HT1080 (cell line): ENCODE measurements at places on chromosomes 7 and 10. TPM values are rescaled to one million over a fixed set of nuclear protein-coding genes. Genes with fewer than 3 reads are reported as not detected.
A peak's percentile ranks its signal among the peaks of the same experiment; 100 is the strongest.

Gene ACTL6B
- total RNA-seq, result not detected in 2 replicates

Gene UTF1
- total RNA-seq, result not detected in 2 replicates

Gene SPDYE8
- not detected in 2 replicates for total RNA-seq

Gene CYP2C8
- total RNA-seq, result not detected in 2 replicates

Gene CNPY1
- not detected in 2 replicates for total RNA-seq

Gene PCLO
- total RNA-seq, result 1.4 and 2.2 TPM in 2 replicates

Gene OR2A42
- total RNA-seq, result not detected in 2 replicates

Gene MICU1
- 28.9 and 34.4 TPM in 2 replicates for total RNA-seq

Gene PAPSS2
- total RNA-seq, result 16.6 and 20.9 TPM in 2 replicates

GRCh38 chr7:25858525-25859411, 293.2 kb upstream of the NFE2L3 start:
- no peak for DNase-seq

GRCh38 chr7:26543340-26543739, 251.7 kb downstream of the SNX10 start:
- DNase-seq, result no peak

- no peak for DNase-seq
These were observed 456.4 kb upstream of the PFKP start for GRCh38 chr10:2610946-2611345.

DNA sequence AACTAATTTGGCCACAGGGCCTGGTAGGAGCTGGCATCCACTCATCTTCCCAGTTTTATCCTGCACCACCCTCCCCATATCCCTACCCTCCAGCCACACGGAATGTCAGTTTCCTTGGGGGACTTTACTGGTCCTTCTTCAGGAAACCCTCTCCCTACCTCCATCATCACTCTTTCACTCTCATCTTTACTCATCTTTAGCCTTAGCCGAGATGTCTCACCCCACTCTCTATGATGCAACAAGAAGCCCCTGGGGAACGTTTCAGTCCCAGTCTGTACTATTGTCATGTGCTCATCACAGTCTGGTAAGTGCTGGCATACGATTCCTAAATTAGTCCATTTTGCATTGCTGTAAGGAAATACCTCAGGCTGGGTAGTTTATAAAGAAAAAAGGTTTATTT, 34.9 kb upstream of the TMEM248 start:
- no peak for DNase-seq

DNA sequence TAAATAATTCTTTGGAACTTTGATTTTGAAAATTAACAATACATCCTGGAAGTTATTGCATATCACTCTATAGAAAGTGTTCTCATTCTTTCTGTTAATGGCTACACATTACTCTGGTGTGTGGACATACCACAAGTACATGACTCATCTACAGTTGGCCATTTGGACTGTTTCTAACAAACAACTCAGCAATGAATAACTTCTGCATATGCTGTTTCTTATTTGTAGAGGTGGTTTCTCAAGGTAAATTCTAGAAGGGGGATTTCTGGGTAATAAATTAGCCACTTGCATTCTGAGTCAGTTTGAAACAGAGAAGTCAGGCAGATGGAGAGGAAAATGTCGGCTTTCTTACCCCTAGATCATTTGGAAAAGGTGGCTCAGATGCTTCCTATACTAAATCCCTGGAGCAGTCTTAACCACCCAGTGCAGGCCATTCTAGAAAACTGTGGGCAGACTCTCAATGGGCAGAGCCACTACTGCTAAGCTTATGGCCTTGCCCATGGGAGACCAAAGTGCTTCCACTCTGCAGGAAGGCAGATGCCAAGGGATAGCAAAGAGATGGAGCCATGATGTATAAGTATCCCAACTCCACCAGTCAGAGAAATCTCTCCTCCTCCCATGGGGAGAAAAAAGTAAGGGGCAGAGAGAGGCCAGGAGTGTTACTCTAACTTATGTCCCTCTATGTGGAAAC, 194.0 kb upstream of the PLPP4 start:
- DNase-seq, result peak; percentile 55

DNA sequence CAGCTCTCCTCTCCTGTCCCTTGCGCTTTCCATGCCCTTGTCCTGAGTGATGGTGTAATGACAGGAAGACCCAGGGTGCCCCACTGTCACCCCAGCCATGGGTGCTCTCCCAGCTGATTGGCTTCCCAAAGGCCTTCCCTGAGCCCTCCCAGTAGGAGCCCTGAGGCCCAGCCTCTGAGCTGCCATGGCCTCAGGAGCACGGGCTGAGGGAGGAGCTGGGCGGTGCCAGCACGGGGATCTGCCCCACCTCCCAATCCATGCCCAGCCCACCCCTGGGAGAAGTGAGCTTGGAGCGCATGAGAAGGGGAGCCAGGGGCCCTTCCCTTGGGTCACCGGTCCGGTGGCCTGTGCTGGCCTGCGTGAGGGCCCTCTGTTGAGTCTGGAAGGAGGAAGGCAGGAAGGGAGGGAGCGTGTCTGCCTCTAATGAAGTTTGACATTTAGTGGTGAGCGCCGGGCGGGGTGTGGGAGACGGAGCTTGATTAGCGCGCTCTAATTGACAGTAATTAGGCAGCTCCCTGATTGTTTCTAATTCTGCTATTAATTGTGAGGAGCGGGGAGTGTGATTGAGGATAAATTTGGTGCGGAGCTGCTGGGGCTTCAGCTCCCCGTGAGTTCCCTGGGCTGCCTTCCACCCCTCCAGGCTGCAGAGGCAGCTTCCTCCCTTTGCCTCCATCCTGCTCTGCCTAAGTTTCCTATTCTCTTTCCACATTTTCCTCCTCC, 28.3 kb downstream of the GBX1 start:
- DNase-seq, result no peak

DNA sequence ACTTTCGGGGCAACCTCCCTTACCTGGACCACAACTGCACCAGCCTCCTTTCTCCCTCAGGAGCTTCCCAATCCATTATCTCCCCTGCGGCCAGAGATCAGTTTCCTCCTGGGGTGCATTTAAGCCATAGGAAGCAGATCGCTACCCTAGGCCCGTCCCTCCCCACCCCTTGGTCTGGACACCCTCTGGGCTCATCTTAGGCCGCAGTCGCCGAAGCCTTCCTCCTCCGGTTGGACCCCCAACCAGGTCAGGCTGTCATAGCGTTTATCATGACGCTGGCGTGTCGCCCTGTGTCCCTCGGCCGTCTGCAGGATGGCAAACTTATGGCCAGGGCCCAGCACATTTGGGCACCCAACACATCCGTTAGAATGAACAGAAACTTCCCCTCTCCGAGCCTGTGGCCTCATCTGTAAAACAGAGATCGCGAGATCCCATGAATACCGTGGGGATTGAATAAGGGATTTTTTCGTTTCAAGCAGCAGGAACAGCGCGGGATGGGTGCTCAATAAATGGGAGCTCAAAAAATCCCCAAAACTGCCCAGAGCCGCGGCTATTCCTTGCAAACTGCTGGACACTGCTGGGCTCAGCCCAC, 669 bp upstream of the AP5Z1 start:
- no peak for DNase-seq

GRCh38 chr10:51574248-51575048, 124.9 kb downstream of the CSTF2T start:
- no peak for DNase-seq

GRCh38 chr10:42973870-42974692, 102.8 kb upstream of the RET start:
- no peak for DNase-seq

GRCh38 chr10:42987121-42987541, 89.7 kb upstream of the RET start:
- no peak for DNase-seq

- DNase-seq, result no peak
These were observed 1.8 kb downstream of the UFSP1 start for GRCh38 chr7:100887516-100888290.

- no peak for DNase-seq
These were observed 17.3 kb upstream of the EVX1 start for GRCh38 chr7:27224983-27225934.

DNA sequence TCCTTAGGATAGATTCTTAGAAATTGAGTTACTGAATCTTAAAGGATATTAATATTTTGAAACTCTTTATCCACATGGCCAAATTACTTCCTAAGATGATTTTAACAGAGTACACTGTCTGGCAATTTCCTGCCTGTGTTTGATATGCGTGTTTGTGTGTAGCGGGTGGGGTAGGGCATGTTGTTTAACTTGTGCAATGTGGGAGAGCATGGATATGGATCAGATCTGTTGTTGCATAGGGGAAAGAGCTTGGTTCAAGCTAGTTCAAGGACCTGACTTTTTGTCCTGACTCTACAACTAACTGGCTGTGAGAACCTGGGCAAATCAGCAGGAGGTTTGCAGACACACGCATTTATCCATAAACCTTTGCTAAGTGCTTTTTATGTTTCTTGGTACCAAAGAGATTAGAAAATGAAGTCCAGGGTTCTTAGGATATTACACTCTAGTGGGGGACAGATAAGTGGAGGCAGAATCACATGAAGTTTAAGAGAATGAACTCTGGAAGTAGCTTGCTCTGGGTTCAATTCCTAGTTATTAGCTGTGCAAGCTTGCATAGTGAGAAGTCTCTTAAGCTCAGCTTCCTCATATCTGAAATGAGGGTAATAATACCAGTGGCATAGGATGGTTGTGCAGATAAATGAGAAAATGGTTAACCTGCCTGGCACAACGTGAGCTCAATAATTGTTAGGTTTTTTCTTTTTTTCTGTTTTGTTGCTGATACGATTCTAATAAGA, 96.3 kb upstream of the PRR15 start:
- no peak for DNase-seq

DNA sequence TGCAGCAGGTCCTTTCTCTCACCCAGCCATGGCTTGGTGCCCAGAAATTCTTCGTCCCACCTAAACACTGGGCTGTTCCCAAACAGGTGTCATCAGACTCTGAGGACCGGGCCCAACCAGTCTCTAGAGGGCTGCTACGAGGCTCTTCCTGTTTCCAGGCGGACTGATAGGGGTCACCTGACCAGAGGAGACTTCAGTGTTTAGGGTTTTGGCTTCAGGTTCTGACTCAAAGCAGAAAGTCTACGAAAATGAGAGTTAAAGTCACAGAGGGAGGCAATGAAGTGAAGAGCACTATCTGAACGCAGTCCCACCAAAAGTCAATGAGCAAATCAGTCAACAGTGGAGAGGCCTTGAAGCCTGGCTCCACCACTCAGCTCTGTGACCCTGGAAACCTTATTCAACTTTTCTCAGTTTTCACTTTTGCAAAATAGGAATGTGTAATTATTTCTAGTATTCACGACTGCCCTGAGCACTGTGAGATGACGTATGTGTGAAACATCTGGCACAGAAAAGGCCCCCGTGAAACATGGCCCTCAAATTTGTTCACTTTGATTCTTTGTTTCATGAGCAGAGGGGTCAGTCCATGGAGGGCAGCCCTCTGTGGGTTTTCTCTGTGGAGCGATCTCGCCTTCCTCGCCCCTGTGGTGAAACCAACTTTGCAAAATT, 189.9 kb upstream of the PDE1C start:
- DNase-seq, result no peak

DNA sequence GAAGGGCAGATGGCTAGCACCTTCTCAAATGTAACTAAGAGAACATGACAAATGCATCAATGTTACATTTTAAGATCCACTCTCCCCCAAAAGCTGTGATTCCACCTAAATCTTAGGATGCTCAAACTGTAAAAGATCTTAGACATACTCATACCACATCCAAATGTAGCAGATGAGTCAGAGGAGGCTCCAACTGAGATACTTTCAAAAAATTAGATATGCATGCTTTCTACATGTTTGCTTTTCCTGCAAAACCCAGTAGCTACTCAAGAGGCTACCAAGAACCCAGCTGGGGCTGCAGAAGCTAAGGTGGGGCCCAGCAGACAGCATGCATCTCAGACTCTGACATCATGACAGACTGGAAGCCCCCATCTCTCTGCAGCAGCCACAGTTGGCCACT, 31.4 kb upstream of the FRMD4A start:
- no peak for DNase-seq

GRCh38 chr10:42790835-42791234, 8.2 kb downstream of the BMS1 start:
- DNase-seq, result no peak

DNA sequence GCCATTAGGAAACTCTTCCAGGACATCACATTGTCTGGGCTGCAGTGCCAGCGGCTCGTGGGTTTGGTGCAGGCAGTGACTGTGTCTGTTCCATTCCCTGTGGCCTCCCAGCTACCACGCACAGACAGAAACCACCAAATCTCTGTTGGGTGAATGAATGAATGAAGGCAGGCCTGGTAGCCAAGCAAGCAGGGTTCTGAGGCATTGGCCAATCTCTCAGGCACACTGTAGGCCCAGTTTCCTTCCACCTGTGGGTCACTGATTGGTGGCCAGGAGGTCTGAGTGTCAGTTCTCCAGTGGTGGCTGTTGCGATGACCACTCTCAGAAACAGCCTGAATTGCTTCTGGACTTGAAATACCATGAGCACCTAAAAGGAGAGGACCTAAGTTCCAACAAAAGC, 59.4 kb upstream of the CTBP2 start:
- DNase-seq, result no peak

DNA sequence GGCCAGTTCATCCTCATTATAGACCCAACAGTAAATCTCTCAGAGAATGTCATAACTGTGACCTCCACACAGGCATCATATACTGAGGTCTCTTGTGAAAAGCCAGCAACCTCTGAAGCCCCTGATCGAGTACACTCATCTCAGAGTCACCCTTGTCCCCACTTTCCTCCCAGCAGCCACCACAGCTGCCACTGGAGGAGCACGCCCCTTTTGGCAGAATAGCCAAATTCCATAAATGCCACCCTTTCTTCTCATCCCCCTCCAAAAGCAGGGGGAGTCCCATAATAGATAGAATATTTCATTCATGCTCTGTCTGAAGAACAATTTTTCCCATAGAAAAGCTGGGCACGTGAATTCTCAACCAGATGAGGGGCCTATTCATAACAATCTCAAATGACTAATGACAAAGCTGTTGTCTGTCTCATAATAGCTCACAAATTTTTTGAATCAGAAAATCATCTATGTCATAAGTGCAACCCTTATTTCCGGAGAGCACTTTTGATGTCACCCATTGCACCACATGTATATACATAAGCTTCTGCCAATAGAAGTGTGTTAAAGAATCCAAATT, 47.4 kb downstream of the SGMS1 start:
- DNase-seq, result peak; percentile 71

GRCh38 chr7:7914547-7914946, 54.0 kb upstream of the GLCCI1 start:
- no peak for DNase-seq

- peak; percentile 82 for DNase-seq
These were observed 32.6 kb downstream of the PIP4K2A start for GRCh38 chr10:22681783-22682183.

DNA sequence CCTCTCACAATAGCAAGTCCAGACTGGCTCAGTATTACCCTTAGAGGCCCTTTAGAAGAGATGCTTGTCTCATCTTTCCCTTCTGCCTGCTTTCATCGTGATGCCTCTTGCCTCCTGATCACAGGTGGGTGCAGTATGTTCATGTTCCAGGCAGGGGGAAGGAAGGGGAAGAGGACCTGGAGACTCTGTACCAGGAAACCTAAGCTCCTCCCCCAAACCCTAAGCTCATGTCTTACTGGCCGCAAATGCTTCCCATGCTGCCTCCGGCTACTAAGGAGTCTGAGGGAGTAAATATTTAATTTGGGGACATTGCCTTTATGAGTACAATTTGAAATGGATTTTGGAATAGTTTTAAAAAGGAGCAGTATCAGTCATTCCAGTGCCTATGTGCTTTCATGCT, 192.6 kb downstream of the CDCA7L start:
- no peak for DNase-seq
